Posterior cingulate gyrus (tissue), 11 donors: ENCODE measurements at places on chromosomes 3 and 15.
A peak's percentile ranks its signal among the peaks of the same experiment; 100 is the strongest.

GRCh38 chr3:17639765-17640164 is 102.7 kb downstream of the TBC1D5 start:
- no peak for DNase-seq

GRCh38 chr3:68256635-68257223 is 602.3 kb upstream of the SUCLG2 start:
- no peak for DNase-seq

- peak; percentile 72 for DNase-seq
These were observed 5.6 kb downstream of the RBP1 start for GRCh38 chr3:139533781-139534454.

GRCh38 chr15:85062560-85062959 is 80.9 kb downstream of the PDE8A start:
- no peak for DNase-seq

DNA sequence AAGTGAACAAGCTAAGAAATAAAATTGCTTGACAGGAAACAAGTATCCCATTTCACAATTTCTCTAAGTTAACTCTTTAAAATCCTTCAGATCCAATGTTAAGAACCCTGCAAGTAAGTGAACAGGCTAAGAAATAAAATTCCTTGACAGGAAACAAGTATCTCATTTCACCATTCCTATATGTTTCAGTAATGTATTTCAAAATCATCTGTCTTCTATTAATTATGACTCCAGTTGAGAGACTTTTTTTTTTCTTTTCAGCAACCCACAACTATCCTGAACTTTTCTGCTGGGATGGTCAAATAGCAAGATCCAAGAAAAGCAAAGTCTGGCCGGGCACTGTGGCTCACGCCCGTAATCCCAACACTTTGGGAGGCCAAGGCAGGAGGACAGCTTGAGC is 2.4 kb upstream of the SLC12A6 start:
- DNase-seq: no peak

DNA sequence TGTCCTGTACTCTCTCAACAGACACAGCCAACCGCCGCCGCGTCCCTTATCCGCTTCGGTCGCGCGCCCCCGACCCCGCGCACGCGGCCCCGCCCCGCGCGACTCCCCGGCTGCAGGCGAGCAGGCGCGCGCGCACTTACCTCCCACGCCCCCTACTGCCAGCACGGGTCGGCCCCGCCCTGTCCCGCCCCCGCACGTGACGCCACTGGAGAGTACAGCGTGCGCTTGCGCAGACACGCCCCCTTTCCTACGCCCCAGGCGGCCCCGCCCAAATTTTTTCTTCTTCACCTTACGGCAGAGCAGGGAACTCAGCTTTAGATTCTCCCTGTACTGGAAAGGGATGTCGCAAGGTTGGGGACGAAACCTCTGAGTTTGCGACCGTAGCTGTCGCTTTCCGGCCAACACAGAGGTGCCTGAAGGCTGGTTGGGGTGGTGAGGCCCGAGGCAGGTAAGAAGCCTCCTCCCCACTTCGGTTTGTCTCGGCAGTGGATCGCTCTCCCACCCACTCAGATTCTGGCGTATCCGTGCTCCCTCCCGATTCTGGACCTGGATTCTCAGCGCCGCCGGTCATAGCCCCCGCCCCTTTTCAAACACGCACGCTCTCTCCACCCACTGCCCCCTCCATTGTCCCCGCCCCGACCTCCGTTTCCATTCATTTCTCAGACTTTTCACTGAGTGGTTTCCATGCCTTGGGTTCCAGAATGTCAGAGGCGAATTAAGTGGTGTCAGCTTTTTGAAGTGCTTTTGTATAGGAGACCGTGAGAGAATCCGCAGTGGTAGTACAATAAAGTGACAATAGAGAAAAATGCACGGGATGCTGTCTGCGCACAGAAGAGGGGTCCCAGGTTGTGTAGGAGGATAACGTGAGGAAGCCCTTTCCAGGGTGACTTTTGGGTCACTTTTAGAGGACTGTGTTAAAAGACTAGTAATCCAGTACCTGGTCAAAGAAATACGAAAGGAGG is at the start of the genes MYO9A and SENP8:
Gene MYO9A (minus strand): TSS at position 134 of the 962 bp plus-strand sequence. CDS start 71,587 bp downstream, outside the sequence.
Gene SENP8 (plus strand): TSS at position 387 of the 962 bp plus-strand sequence. CDS start 21,221 bp downstream, outside the sequence.
- peak; percentile 96 for DNase-seq
